ENCODE measurements at places on chromosomes 5 and 9.

- H3K4me3 ChIP-seq: no peak overlapping the region
- H3K4me1 ChIP-seq: peaks cover 6% of the 10 kb centered on the region
- peaks cover 9% of the 10 kb centered on the region for H3K36me3 ChIP-seq
- peaks cover 45% of the 10 kb centered on the region for H3K27me3 ChIP-seq
Measured at GRCh38 chr5:176632745-176633144, 2.3 kb downstream of the EIF4E1B start.

DNA sequence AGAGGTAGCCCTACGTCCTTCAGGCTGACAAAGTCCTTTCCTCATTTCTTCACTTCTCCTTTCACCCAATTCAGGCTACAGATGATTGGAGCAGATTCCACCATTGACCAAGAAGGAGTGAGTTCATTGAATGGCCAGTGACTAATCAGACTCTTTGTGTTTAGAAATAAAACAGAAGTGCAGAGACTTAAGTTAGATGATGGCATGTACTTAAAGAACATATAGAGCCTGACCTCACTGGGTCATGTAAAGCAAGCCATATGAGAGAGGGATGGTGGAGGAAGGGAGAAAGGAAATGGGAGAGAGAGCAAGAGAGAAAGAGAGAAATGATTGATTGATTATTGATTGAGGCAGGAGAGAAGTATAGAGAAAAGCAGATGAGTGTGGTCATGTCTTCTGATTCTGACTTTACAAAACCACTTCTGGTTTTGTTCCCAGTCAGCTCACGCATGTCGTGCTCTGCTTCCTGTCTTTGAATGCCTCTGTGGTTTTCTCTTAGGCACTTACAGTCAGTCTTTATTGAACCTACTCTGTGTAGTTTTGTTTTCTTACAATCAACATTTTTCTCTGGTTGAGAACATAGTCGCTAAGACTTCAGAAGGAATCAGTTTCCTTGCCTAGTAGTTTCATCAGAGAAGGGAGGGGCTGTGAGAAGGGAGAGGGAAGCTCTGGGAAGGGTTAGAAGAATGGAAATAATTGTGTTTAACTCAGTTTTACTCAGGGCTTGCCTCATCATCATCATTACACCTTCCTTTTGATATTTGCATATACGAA, 149.2 kb upstream of the KLF9 start:
- DNase-seq: peak; percentile 4
- peak overlapping the region; percentile 9 for H3K4me3 ChIP-seq
- H3K4me1 ChIP-seq: peaks cover 18% of the 10 kb centered on the region
- no peaks in the 10 kb centered on the region for H3K36me3 ChIP-seq
- H3K27me3 ChIP-seq: no peaks in the 10 kb centered on the region

DNA sequence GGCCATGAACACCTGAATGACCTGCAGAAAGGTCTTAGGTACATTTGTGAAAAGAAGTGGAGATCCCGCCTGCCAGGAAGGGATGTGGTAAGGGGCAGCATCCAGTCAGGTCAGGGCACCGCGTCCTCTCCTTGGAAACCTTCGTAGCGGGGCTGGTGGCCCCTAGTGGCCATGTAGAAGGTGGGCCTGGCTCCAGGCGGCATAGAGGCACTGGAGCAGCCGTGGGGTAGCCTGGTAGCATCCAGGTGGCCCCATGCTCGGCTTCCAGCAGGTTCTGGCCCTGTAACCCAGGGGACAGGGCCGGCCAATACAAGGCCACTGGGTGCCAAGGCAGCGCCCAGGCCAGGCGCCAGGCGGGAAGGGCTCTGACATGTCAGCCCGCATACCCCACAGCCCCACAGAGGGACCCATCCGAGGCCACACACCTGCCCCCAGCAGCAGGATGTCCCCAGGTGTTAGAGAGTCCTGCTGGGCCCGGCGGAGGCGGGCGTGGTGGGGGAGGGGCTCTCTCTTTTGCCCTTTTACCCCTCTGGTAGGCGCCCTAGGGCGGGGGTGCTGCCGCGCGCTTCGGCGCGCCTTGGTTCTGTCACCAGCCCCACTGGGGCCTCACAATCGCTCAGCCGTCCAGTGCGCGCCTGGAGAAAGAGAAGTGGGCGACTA, 58.3 kb upstream of the SPATA31E1 start:
- peaks cover 16% of the 10 kb centered on the region for H3K27me3 ChIP-seq
- DNase-seq: no peak
- peaks cover 3% of the 10 kb centered on the region for H3K36me3 ChIP-seq
- H3K27ac ChIP-seq: no peak overlapping the region

- no peak overlapping the region for H3K4me3 ChIP-seq
- H3K27me3 ChIP-seq: peaks cover 55% of the 10 kb centered on the region
- no peaks in the 10 kb centered on the region for H3K4me1 ChIP-seq
- no peaks in the 10 kb centered on the region for H3K36me3 ChIP-seq
- no peak for DNase-seq
Measured at GRCh38 chr5:170694911-170695310, 88.6 kb upstream of the GABRP start.

GRCh38 chr9:111037708-111038330, 451 bp downstream of the LPAR1 start:
- no peak for DNase-seq
- H3K4me3 ChIP-seq: no peak overlapping the region
- H3K27me3 ChIP-seq: peaks cover 51% of the 10 kb centered on the region
- H3K27ac ChIP-seq: no peak overlapping the region
- peaks cover 6% of the 10 kb centered on the region for H3K4me1 ChIP-seq

- peaks cover 20% of the 10 kb centered on the region for H3K4me1 ChIP-seq
- DNase-seq: peak; percentile 62
- peaks cover 12% of the 10 kb centered on the region for H3K36me3 ChIP-seq
- H3K27me3 ChIP-seq: no peaks in the 10 kb centered on the region
- peak overlapping the region; percentile 49 for H3K27ac ChIP-seq
Measured at GRCh38 chr5:177111720-177112394, 21.7 kb upstream of the NSD1 start.

DNA sequence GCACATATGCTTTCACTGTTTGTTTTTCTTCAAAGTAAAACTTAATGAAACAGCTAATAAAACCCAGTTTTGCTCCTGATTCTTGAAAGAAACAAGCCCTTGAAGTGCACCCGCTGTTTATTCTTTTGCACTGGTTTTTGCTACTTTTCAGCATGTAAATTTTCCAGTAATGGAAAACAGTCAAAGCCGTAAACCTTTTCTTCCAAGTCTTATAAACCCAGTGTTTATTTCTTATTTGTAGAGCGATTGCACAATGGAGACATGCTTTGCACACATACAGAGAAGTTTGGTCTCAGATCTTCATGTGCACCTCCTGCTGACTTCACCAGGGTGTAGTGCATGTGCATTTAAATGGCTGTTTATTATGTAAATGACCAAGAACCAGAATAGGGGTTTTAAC, 51.8 kb downstream of the ATG10 start:
- H3K27me3 ChIP-seq: no peaks in the 10 kb centered on the region
- DNase-seq: no peak
- no peak overlapping the region for H3K4me3 ChIP-seq
- H3K36me3 ChIP-seq: no peaks in the 10 kb centered on the region
- H3K4me1 ChIP-seq: no peaks in the 10 kb centered on the region
- H3K27ac ChIP-seq: no peak overlapping the region

- no peak for DNase-seq
- no peaks in the 10 kb centered on the region for H3K27me3 ChIP-seq
- no peak overlapping the region for H3K27ac ChIP-seq
- no peak overlapping the region for H3K4me3 ChIP-seq
Measured at GRCh38 chr5:83444445-83444844, 27.1 kb upstream of the VCAN start.

- H3K4me1 ChIP-seq: no peaks in the 10 kb centered on the region
- H3K27ac ChIP-seq: no peak overlapping the region
- DNase-seq: no peak
- peaks cover 41% of the 10 kb centered on the region for H3K27me3 ChIP-seq
- H3K4me3 ChIP-seq: no peak overlapping the region
Measured at GRCh38 chr9:22455181-22455580, 8.6 kb downstream of the DMRTA1 start.

- no peak for DNase-seq
- no peaks in the 10 kb centered on the region for H3K4me1 ChIP-seq
- H3K27ac ChIP-seq: no peak overlapping the region
- peaks cover 70% of the 10 kb centered on the region for H3K27me3 ChIP-seq
- H3K36me3 ChIP-seq: no peaks in the 10 kb centered on the region
- no peak overlapping the region for H3K4me3 ChIP-seq
Measured at GRCh38 chr9:7545371-7546165, 254.0 kb downstream of the DMAC1 start.

GRCh38 chr9:91904588-91905236, 45.3 kb downstream of the ROR2 start:
- H3K4me1 ChIP-seq: peaks cover 10% of the 10 kb centered on the region
- no peaks in the 10 kb centered on the region for H3K27me3 ChIP-seq
- H3K4me3 ChIP-seq: no peak overlapping the region

DNA sequence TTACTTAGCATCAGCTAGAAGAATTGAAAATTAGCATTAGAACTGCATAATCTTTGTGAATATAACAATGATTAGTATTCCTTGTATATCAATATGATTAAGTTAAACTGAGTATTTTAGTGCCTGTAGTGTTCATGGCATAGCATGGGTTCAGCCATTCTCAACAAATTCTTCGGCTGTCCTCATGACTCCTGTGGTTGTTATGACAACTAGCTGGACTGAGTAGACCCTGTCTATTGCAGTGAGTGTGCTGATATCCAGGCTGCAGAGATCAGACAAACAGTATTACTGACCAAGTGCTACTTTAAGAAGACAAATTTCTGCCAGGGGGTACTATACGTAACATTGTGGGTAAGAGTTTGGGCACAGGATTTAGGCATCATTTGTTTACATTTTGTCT, 125.9 kb downstream of the NUDT12 start:
- no peak overlapping the region for H3K4me3 ChIP-seq
- DNase-seq: no peak
- no peak overlapping the region for H3K27ac ChIP-seq
- no peaks in the 10 kb centered on the region for H3K36me3 ChIP-seq
- no peaks in the 10 kb centered on the region for H3K27me3 ChIP-seq

DNA sequence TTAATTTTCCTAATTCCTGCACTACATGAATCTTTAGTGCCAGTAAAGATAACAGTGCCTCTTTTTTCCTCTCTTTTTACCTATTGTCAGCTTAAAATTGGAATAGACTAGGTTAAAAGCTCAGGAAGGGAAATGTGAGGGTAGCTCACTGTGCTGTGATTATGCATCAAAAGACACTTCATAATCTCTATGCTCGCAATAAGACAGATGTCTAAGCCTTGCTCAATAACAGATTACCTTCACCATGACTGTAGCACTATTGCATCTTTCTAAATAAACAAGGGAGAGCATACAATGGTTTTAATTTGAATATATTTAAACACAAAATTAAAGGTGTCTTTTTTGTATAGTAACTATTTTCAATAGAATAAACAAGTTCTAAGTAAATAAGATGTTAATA, 130.1 kb downstream of the FBN2 start:
- DNase-seq: no peak
- no peaks in the 10 kb centered on the region for H3K4me1 ChIP-seq
- no peak overlapping the region for H3K4me3 ChIP-seq
- no peak overlapping the region for H3K27ac ChIP-seq
- no peaks in the 10 kb centered on the region for H3K36me3 ChIP-seq

DNA sequence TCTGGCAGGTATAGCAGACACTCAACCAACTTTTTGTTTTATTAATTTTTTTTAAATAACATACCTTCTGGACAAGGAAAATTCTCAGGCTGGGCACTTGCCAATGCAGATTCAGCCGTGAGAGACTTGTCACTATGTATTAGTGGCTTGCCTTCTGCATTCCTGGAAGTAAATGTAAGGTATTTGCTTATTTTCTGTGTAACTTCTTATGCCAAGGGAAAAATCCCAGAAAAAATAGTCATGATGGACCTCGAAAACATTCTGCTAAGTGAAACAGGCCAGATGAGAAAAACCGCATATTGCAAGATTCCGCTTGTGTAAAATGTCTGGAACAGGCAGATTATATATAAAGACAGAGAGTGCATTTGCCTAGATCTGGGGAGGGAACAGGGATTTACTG, 260.3 kb upstream of the DAPK1 start:
- no peaks in the 10 kb centered on the region for H3K4me1 ChIP-seq
- peaks cover 28% of the 10 kb centered on the region for H3K27me3 ChIP-seq
- DNase-seq: no peak
- H3K27ac ChIP-seq: no peak overlapping the region

DNA sequence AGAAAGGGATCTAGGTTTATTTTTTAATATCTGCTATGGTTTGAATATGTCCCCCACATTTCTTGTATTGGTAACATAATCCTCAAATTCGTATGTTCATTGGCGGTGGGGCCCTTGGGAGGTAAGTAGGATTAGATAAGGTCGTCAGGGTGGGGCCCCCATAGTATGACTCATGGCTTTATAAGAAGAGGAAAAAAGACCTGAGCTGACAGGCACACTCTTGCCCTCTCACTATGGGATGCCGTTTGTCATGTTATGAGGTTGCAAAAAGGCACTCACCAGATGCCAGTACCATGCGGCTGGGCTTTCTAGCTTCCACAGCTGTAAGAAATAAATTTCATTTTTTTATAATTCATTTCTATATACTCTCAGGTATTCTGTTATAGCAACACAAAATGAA, 67.3 kb upstream of the SGCD start:
- H3K36me3 ChIP-seq: no peaks in the 10 kb centered on the region
- H3K27me3 ChIP-seq: no peaks in the 10 kb centered on the region

- no peaks in the 10 kb centered on the region for H3K27me3 ChIP-seq
- no peaks in the 10 kb centered on the region for H3K36me3 ChIP-seq
- no peak overlapping the region for H3K27ac ChIP-seq
- no peak overlapping the region for H3K4me3 ChIP-seq
- H3K4me1 ChIP-seq: no peaks in the 10 kb centered on the region
Measured at GRCh38 chr5:66565878-66566277, 30.3 kb upstream of the MAST4 start.

DNA sequence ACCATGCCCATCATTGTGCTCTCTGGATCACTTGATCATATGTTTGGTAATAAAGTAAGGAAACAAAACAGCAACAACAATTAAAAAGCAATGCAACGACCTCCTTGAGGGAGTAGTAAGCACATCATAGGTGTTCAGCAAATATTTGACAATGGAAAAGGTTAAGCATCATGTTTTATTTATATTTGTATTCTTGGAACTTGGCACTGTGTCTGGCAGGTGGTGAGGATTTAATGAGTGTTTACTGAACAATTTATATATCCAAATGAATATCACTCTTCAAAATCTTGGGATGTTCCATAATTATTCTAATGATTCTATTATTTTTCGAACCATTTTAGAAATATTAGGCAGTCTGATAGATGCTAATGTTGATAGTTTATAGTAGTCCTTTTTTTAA, 6.2 kb downstream of the PIP5K1B start:
- H3K4me1 ChIP-seq: no peaks in the 10 kb centered on the region
- H3K27me3 ChIP-seq: peaks cover 85% of the 10 kb centered on the region
- no peak overlapping the region for H3K27ac ChIP-seq
- no peak overlapping the region for H3K4me3 ChIP-seq
- no peaks in the 10 kb centered on the region for H3K36me3 ChIP-seq

GRCh38 chr9:123355761-123356431, at the start of gene CRB2:
CRB2 (plus strand) TSS chr9:123356197; CDS start chr9:123356261, 64 bp downstream.
- peaks cover 3% of the 10 kb centered on the region for H3K4me1 ChIP-seq
- DNase-seq: no peak
- H3K27ac ChIP-seq: no peak within 1 kb of the TSS
- H3K27me3 ChIP-seq: peaks cover 38% of the 10 kb centered on the region
- no peaks in the 10 kb centered on the region for H3K36me3 ChIP-seq
- no peak within 1 kb of the TSS for H3K4me3 ChIP-seq

- H3K36me3 ChIP-seq: peaks cover 26% of the 10 kb centered on the region
- no peak overlapping the region for H3K4me3 ChIP-seq
- H3K4me1 ChIP-seq: peaks cover 62% of the 10 kb centered on the region
- DNase-seq: no peak
Measured at GRCh38 chr5:32144378-32145207, 29.5 kb downstream of the GOLPH3 start.

Measured in effector memory CD8-positive, alpha-beta T cell (primary cell).